Cortex of kidney (tissue), 1 donor: ENCODE measurements at places on chromosomes 5 and 9.

- DNase-seq = no peak
Observed at GRCh38 chr5:137957948-137958347, 68.7 kb downstream of the PKD2L2 start.

- no peak for DNase-seq
Observed at GRCh38 chr9:37215381-37215780, 95.0 kb downstream of the ZCCHC7 start.

DNA sequence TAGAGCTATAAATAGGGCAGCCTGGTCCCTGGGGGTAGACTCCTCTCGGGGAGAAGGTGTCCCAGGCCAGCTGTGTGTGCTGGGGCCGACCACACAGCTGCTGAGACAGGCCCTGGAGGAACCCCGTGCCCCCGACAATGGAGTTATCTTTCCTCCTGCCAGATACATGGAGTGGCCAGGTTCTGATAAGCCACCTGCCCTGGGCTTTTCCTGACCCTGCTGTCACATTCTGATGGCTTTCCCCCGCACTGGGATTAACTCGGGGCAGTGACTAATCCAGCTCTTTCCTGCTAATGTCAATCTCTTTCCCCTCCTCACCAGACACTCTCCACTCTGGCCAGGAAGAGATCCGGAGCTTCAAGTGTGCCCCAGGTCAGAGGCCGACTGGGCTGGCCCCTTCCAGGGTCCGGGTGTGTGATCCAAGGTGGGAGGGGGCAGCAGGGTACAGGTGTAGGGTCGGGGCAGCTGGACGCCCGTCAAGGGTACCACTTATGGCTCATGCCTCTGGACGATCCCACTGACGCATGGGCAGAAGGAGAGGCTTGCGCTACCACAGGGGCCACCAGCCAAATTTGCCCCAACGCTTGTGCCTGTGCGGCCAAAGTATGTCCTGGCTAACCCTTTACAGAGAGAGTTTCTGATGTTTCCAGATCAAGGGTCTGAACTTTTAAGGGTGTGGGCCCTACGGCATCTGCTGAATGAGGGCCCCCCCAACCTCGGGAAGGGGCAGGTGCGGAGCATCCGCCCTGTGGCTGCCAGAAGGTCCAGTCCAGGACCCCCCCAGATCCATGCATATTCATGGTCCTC, 20.6 kb upstream of the COL5A1 start:
- no peak for DNase-seq

DNA sequence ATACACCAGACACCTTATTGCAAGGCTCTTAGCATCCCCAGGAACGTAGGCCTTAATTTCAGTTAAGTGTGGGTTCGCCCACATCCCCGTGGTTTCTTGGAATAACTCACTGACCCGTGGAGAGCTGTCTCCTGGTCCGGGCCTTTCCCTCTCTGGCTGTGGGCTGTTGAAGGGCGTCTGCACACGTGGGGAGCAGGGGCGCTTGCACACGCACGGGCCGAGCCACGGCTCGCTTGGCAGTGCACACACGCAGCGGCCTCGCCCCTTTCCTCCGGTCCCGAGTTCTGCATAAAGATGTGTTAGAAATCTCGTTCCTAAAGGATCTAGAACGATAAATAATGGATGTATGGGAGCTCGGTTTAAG, 141.9 kb downstream of the PBX3 start:
- no peak for DNase-seq

DNA sequence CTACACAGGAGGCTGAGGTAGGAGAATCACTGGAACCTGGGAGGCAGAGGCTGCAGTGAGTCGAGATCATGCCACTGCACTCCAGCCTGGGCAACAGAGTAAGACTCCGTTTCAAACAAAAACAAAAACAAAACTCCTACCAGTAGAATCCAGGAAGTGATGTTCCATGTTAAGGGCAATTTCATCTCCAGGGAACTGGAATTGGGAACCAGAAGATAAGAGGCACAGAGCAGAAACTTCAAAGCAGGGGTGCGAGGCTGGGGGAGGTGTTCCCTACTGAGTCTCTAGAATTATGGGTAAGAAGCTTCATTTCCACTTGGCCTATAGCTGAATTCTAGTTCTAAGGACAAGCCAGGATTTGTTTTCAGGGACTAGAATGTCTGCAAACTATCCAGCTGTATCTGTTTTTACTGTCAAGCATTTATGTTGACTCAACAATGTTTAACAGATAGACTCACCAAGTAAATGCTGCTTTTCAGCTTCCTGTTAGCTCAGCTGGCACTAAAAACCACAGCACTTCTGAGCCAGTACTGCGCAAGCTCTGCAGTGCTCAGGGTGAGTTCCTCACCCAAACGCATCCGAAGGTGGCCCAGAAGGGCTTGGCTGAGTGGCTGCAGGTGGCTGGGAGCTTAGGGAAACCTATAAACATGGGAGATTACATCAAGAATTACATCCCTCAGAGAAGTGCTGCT, 320.1 kb downstream of the MTRR start:
- no peak for DNase-seq

DNA sequence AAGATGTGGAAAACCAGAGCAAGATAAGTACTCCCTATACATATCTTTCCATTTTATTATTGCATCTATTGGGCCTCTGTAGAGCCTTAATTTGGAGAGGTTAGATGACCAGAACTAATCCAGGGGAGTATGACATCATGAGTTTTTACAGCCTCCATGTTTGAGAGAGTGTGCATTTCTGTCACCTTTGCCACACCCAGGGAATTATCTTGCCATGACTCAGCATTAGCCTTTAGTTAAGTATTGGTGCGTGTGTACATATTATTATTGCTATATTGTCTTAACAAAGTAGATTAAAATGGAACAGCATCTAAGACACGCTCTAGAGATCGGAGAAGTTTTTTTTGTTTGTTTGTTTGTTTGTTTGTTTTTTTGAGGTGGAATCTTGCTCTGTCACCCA, 27.6 kb downstream of the DIMT1 start:
- no peak for DNase-seq

GRCh38 chr5:158569534-158569933, 530.2 kb downstream of the EBF1 start:
- DNase-seq = no peak

DNA sequence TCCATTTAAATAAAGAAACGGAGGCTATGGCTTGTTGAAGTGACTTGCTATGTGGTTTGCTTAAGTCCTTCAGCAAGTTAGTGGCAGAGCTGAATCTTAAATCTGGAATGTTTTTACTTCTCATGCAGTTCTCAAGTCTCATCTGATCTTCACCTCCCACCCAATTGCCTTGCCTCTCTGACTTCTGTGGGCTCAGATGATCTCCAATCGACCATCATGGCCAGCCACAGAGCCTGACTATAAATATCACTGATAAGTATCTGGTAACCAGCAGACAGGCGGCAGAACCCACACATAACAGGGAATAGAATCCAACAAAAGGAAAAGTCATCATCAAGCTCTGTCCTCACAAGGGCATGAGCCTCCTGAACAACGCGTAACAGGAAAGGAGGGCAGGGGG, 149.9 kb downstream of the FAM114A2 start:
- no peak for DNase-seq

- DNase-seq = no peak
Observed at GRCh38 chr9:1207686-1208085, 157.5 kb downstream of the DMRT2 start.

DNA sequence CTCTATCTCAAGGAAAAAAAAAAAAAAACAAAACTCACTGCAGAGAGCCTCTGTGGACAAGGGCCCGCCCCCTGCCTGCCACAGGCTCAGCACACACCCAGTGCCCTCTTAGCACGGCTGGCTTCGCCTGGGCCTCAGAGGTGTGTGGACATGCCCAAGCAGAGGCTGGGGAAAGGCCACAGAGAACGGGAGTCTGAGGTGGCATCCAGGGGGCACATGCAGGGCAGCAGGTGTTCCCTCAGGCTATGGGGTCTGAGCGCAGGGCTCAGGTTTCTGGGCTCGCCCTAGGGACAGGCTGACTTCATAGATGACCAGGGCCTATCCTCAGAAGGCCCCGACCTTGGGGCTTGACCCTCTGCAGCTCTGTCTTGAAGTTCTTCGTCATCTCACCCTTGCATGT, 138.7 kb downstream of the ZNF354C start:
- no peak for DNase-seq

- DNase-seq = no peak
Observed at GRCh38 chr5:60333005-60333571, 366.9 kb downstream of the DEPDC1B start.

DNA sequence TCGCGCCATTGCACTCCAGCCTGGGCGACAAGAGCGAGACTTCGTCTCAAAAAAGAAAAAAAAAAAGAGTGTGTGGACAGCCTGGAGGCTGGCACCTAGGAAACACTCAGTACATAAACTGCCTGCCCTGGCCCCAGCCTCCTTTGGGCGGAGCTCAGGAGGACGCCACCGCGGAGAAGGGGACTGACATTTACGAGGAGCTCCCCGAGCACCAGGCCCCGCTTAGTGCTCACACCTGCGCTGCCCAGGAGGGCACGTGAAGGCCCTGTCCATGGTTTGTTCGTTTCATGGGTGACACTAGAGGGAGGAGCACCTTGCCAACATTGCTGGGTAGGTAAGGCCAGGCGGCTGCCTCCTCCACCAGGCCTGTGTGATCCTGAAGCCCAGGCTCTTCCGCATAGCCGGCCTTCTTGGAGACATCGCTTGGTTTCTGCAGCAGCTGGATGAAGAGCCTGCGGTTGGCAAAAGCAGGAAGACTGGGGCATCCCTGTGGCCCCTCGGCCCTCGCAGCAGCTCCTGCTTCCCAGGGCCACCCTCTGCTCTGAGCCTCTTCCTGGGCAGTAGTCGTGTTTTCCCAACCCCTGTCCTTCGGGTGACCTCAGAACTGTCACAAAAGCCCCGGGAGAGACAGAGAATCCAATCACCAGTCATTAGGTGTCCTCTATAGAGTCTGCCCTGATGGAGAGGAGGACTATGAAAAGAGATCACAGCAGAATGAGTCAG, 26.2 kb upstream of the LAMC3 start:
- no peak for DNase-seq

DNA sequence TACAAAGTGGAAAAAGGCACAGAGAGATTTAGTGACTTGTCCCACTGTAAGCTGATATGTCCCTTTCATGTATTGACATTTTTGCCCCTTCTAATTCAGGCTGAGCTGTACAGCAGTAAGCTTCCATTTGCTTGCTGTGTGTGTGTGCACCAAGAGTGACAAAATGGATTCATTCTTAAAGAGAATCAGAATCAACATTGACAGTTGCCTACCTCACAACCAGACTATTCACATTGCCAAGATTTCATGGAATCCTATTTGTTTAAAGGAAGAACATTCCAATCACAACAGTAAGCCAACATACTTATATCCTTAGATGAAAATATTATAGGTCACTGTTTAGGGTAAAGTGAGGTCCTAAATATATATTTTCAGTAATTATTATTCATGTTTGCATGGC, 102.6 kb downstream of the TMEM232 start:
- DNase-seq = no peak

- DNase-seq = no peak
Observed at GRCh38 chr5:91499943-91500531, 116.9 kb upstream of the ARRDC3 start.

DNA sequence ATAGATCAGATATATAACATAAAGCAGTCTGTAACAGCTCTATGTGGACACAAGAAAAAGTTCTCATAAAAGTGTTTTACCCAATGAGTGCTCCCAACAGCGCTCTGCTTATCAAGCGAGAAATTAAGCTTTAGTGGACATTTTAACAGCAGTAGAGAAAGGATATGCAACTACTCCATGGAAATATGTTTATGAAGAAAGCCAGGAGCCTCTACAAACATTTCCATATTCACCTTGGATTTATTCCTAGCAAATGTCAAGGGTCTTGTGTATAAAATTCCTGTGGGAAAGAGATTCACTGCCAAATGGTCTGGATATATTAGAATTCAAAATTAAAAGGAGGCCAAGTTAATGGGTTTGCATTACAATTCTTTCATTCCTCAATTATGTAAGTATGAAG, 66.5 kb downstream of the DTWD2 start:
- no peak for DNase-seq

- no peak for DNase-seq
Observed at GRCh38 chr5:157961896-157962590, 103.1 kb upstream of the CLINT1 start.

DNA sequence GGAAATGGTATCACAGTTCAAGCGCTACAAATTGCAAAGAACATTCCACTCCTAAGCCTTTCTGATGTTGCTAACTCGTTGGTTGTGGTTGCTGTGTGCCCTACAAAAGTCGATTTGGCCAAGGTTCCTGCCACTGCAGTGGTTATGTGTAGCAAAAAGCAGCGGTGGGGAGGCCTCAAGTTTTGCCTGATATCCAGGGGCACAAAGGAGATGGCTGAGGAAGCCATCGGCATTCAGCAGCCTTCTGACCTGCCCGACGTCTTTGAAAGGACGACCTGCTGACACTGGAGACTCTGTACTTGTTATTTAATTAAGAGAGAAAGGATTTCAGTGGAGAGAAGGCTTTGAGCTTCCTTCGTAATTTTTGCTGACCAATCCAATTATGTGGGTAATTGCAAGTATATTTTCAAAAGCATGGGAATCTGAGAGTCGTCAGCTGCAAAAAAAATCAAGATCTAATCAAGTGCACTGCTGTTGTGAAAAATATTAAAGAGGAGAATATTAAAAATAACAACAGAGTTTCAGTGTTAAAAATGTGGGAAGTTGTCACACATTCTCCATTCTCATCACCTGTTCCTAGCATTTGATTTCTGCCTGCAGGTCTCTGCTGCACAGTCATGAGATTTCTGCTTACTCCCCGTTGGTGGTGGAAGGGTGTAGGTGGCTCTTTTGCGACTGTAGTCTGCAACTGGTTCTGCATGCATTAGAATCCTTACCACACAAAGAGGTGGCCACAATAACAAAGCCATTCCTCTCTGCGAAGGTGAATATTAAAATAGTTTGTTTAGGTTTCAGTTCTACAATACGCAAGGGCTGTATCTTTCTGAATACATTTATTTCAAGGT, 319.2 kb downstream of the IRX2 start:
- no peak for DNase-seq

- no peak for DNase-seq
Observed at GRCh38 chr5:166499447-166500240, 1791.8 kb upstream of the WWC1 start.

DNA sequence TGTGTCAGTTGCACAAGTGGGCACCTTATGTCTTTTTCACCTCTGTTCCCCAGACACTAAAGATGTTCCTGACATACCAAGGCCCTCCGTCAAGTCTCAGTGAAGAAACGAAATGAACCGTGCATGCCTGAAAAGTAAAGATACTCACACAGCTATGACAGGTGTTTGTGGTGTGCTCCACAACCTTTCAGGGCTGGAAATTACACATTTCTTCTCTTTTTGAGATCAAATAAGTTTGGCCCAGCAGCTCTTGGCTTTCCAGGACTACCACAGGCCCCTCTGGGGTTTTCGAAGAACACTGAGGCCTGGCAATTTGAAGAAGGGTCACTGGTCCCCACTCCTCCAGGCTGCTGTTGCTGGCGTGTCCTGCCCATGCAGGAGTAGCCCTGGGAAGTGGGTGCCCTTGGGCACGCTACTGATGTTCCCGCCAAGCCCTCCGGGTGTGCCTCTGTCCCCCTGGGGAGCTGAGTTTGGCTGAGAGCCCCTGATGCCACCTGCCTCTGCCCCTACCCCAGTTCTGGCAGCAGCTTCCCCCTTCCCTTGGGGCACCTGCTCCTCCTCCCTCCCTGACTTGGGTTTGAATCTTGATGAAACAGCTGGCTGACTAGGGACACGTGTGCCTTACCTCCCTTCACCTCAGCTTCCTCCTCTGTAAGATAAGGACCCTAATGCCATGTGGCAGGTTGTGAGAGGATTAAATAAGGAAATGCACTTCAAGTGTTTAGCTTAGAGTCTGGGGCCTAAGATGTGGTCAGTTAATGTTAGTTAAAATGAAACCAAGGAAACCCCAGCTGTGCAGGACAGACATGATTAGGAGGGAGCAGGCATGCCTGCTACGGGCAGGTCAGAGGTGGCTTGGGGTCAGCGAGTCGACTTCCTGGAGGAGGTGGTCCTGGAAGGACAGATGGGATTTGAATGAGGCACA, 49.1 kb upstream of the GADD45G start:
- no peak for DNase-seq

- no peak for DNase-seq
Observed at GRCh38 chr9:89677702-89678395, 73.0 kb downstream of the GADD45G start.
